Forelimb muscle (tissue), 1 donor: ENCODE measurements at places on chromosomes 1 and 21. TPM values are rescaled to one million over a fixed set of nuclear protein-coding genes. Genes with fewer than 3 reads are reported as not detected.

DNA sequence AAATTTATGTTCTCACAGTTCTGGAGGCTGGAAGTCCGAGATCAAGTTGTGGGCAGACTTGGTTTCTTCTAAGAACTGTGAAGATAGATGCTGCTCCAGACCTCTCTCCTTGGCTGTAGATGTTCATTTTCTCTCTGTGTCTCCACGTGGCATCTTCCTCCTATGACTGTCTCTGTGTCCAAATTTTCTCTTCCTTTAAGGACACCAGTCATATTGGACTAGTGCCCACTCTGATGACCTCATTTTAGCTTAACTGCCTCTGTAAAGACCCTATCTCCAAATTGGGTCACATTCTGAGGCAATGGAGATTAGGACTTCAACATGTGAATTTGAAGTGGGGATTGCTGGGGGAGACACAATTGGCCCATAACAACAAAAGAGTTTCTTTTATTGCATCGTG is 125.3 kb upstream of the ETS2 start:
- no peak for DNase-seq

GRCh38 chr1:76892675-76893074 is 25.4 kb downstream of the ST6GALNAC5 start:
- no peak for DNase-seq

DNA sequence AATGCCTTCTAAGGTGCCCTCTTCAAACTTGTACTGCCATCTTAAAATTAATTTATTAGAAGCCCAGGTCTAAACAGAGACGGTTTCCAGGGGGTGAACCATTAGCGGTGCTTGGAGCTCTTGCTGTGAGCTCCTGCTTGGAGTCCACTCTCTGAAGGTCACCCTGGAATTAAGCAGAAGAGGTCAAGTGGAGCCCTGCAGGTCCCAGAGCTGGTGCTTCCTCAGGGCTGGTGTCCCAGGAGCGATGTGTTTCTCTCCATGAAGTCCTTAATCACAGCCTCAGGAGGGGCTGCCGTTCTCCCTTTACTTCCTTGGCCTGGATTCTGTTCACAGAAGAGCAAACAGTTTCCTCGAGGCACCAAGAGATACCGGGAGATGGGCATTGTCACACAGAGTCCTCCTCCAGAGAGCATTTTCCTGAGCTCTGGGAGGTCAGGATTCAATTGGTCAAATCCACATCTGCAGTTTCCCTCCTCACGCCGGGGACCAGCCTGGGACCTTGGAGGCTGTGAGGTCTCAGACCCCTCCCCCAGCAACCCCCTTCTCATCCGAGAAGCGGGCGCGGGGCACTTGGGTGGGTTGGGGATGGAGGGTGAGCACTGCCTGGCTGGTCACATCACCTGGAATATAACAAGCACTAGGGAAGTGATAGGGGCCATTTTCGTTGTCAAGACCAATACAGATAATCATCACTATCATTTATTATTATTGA is 310.4 kb downstream of the AJAP1 start:
- DNase-seq, result no peak

- DNase-seq, result no peak
Observed at GRCh38 chr1:199041173-199041914, 402.5 kb downstream of the PTPRC start.

- DNase-seq, result no peak
Observed at GRCh38 chr1:116490588-116490987, 80.2 kb downstream of the CD58 start.

Gene TRABD2B
- polyA plus RNA-seq, result 3.8 TPM

DNA sequence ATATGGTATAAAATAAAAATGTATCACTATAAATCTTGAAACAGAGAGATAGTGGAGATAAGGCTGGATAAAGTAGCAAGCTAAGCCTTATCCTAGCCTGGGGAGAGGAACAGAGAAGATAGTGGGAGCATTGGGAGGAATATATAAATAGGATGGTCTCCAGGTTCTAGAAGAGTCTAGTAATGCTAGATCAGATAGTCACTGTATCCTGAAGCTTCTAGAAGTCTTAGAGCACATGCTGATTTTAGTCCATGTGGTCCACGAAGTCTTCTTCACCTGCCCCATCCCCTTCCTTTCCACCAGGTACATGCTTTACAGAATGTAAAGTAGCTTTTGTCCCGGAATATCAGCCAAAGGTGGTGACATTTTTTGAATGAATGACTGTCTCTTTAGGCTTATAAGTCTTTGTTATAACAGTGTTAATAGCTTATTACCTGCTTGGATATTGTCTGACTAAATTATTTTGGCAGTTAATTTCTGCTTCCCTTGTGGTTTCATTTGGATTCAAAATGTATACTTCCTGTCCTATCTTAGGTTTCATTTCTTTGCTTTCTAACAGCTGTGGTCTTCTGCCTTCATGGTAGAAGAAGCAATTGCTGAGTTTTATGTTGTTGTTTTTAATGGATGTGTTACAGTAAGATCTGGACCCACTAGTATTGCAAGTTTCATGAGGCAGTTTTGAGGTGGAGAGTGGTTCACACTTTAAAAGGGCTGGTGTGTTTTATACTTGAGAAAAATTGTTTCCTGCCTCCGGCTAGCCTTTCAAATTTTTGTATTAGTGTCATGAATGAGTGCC is 5.9 kb downstream of the SMG7 start:
- no peak for DNase-seq

DNA sequence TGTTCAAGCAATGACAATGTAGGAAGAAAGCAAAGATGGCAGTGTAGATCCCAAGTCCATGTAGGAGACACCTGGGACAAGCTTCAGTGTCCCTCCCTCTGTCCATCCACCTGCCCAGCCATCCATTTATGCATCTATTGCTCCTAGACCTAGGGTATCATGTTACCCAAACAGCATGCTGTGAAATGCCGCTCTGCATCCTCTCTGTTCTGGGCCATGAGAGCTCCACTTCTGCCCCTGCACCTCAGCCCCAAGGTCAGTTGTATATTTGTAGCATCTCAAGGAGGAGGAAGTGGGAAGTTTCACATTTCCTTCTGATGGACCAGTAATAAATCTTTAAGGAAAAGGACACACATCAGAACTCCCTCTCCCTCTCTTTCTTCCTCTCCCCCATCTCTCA is 27.9 kb upstream of the TSPEAR start:
- no peak for DNase-seq

GRCh38 chr1:91753878-91754277 is 132.1 kb downstream of the TGFBR3 start:
- no peak for DNase-seq

- no peak for DNase-seq
Observed at GRCh38 chr1:47757226-47757975, 239.8 kb downstream of the TRABD2B start.

DNA sequence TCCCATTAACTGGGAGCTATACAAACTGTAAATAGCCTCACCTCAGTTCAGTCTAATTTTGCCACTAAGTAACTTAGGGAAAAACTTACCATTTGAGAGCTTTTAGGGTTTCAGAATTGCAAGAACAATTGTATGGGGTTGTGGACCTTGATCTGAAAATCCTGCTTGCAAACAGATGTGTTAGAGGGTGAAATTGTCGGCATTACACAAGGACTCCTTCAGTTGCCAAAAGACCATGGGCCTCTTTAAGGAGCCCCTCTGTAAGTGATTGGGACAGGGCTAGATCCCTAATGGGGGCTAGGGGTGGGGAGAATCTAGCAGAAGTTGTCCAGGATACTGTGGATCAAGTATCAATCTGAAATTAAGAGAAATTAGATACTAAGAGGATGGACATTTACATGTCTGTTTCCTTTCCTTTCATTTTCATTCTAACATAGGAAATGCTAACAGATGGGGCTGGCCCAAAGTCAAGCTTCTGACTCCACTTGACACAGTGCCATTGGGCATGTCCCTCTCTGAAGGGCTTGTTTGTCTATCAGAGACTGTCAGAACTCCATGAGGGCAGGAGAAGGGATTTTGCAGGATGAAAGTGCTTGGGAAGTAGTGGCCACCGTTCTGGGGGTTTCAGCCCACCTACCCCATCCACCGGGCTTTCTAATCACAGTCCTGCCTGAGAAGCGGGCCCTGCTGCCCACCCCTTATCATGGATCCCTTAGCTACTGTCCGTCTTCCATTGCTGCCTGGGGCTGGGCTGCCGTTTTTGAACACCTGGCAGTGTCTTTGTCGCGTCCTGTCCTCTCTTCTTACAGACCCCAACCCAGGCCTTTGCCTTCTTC is 54.7 kb downstream of the STUM start:
- DNase-seq, result no peak

DNA sequence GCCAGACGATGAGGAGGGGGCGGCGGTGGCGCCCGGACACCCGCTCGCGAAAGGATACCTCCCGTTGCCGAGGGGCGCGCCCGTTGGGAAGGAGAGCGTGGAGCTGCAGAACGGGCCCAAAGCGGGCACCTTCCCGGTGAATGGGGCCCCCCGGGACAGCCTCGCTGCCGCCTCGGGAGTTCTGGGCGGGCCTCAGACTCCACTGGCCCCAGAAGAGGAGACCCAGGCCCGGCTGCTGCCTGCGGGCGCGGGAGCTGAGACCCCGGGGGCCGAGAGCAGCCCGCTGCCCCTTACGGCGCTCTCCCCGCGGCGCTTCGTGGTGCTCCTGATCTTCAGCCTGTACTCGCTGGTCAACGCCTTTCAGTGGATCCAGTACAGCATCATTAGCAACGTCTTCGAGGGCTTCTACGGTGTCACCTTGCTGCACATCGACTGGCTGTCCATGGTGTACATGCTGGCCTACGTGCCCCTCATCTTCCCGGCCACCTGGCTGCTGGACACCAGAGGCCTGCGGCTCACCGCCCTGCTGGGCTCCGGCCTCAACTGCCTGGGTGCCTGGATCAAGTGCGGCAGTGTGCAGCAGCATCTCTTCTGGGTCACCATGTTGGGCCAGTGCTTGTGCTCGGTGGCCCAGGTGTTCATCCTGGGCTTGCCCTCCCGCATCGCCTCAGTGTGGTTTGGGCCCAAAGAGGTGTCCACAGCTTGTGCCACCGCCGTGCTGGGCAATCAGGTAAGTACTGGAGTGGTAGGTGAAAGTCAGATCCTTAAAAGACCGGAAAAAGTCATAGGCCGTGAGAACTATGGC is 588 bp downstream of the FLVCR1 start:
- DNase-seq, result no peak

Gene JMJD4
- 16.0 TPM for polyA plus RNA-seq

Gene ITLN1
- not detected for polyA plus RNA-seq

DNA sequence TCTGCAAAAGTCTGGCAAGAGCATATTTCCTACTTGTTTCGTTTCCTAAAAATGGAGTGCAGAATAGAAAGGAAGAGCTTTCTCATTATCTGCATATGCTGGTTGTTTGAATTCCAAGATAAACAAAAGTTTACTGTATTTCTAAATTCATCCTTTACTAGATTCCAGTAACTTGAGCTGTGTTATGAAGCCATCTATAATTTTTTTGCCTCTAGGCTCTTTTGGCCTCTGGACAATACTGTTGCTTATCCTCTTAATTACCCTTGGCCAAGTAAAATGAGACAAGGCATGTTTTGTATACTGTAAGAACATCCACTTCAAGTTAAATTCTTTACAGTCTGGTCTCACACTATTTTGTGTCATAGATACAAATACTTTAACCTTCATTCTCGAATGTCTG is 45.6 kb upstream of the HFM1 start:
- no peak for DNase-seq

DNA sequence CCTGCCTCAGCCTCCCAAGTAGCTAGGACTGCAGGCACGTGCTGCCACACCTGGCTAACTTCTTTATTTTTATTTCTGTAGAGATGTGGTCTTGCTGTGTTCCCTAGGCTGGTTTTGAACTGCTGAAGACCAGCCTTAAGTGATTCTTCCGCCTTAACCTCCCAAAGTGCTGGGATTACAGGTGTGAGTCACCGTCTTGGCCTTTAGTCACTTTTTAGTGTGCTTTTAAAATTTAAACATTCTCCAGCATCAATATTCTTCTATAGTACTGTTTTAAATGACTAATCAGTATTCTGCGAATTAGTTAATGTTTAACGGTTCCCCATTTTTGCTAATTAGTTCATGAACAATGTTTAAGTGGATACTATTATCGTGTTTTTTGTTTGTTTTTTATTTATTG is 60.6 kb downstream of the DYRK1A start:
- no peak for DNase-seq

DNA sequence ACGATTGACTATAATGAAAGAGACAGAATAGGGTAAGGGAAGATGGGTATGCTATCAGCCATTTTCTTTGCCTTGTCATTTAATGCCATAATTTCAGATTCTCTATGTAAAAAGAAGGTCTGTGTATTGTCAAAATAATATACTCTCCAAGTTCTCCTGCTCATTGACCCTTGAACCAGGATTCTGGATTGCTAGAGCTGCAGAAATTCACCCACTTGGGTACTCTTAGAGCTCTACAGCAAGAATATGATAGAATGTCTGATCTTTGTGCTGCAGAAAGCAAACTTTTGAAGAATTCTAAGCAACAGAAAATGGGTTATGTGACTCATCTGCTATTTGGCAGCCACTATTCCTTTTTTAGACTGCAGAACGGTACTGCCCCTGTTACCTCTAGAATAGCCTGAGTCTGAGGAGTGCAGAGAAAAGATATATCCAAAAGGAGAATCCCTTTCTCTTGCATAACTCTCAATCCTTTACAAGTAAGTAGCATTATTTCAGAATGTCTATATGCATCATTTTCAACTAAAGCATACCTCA is 78.2 kb upstream of the TENT5C start:
- DNase-seq, result no peak

DNA sequence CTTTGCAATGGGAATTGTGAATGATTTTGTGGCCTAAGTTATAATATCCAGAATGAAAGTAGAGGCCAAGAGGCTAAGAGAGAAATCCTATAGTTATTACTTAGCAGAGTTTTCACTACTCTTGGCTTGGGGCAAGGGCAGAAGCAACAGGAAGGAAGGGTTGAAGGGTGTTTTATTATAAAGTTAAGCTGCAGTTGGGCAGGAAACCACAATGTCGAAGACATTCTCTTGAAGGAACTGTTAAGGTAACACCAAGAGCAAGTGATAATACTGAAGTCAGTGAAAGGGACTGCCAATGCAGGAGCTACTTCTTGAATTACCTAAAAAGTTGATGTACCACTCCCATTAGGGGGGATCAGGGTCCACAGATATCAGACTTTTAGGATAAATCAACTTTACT is 8.3 kb downstream of the XCL2 start:
- no peak for DNase-seq

Gene AADACL3
- not detected for polyA plus RNA-seq

- no peak for DNase-seq
Observed at GRCh38 chr1:205589046-205589445, 42.8 kb downstream of the ELK4 start.

DNA sequence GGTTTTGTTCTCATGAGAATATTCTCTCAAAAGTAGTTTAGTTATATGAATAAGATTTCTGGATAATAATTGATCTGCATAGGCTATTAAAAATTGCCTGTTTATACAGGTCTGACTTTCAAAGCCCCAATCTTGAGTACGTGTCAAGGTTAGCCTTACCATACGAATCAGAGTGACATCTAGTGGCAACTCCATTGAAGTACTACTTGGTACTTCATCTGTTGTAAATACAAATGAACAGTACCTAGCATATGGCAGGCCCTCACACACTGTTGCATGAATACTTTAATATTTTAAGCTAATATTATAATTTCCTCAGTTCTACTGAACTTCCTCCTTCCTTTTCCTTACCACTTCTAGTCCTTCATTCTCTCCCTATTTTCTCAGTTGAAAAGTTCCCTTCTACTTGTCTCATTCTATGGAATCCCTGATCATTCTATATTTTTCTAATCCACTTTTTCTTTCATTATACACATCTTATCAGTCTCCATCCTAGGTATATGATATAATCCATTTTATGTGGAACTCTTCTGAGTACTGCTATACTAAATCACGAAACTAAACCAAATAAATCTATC is 101.2 kb downstream of the AKT3 start:
- peak; percentile 65 for DNase-seq

GRCh38 chr1:178506177-178506576 is 6.7 kb upstream of the TEX35 start:
- no peak for DNase-seq

- no peak for DNase-seq
Observed at GRCh38 chr1:88813471-88813870, 77.9 kb downstream of the GTF2B start.

Gene CRP
- not detected for polyA plus RNA-seq
